ENCODE measurements at places on chromosomes 12 and 14. TPM values are rescaled to one million over a fixed set of nuclear protein-coding genes. Genes with fewer than 3 reads are reported as not detected.

- DNase-seq: no peak
- H3K4me1 ChIP-seq: no peaks in the 10 kb centered on the region
- H3K36me3 ChIP-seq: no peaks in the 10 kb centered on the region
- H3K27ac ChIP-seq: no peak overlapping the region
These were observed 381.6 kb downstream of the TMEM121 start for GRCh38 chr14:105908006-105908405.

- H3K27ac ChIP-seq: peak overlapping the region; percentile 73
- no peaks in the 10 kb centered on the region for H3K27me3 ChIP-seq
- DNase-seq: no peak
- no peak overlapping the region for H3K4me3 ChIP-seq
These were observed 7.1 kb upstream of the IFNG-AS1 start for GRCh38 chr12:67982164-67982563.

GRCh38 chr12:54394986-54395385 lies 10.5 kb upstream of the ZNF385A start:
- no peaks in the 10 kb centered on the region for H3K4me1 ChIP-seq
- H3K27ac ChIP-seq: no peak overlapping the region
- H3K4me3 ChIP-seq: no peak overlapping the region
- no peak for DNase-seq

GRCh38 chr14:105165134-105165704 lies 3.4 kb downstream of the JAG2 start:
- no peak overlapping the region for H3K27ac ChIP-seq
- no peaks in the 10 kb centered on the region for H3K36me3 ChIP-seq
- H3K27me3 ChIP-seq: no peaks in the 10 kb centered on the region
- no peak overlapping the region for H3K4me3 ChIP-seq
- peaks cover 28% of the 10 kb centered on the region for H3K4me1 ChIP-seq

- H3K4me3 ChIP-seq: no peak overlapping the region
- no peaks in the 10 kb centered on the region for H3K36me3 ChIP-seq
- peaks cover 95% of the 10 kb centered on the region for H3K27me3 ChIP-seq
- H3K4me1 ChIP-seq: no peaks in the 10 kb centered on the region
These were observed 10.2 kb downstream of the TBX5 start for GRCh38 chr12:114395755-114396152.

- H3K27me3 ChIP-seq: peaks cover 84% of the 10 kb centered on the region
- H3K4me1 ChIP-seq: no peaks in the 10 kb centered on the region
These were observed 5.0 kb upstream of the CCND2 start for GRCh38 chr12:4268329-4269181.

DNA sequence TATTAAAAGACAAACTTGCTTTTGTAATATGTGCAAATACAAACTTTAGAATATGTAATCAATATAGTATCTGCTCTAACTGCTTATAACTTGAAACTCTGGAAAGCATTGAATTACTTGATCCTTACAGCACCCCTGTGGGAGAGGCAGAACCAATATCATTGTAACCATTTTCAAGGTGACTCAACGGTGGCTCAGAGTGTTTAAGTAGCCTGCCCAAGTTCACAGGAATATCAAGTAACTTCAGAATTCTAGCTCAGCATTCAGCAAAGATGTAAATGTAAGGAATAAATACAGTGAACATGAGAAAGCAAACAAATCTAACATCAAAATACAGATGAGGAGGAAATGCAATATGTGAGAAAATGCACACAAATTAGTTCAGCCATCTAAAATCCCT lies 264.6 kb downstream of the NELL2 start:
- no peak overlapping the region for H3K27ac ChIP-seq
- no peaks in the 10 kb centered on the region for H3K27me3 ChIP-seq

DNA sequence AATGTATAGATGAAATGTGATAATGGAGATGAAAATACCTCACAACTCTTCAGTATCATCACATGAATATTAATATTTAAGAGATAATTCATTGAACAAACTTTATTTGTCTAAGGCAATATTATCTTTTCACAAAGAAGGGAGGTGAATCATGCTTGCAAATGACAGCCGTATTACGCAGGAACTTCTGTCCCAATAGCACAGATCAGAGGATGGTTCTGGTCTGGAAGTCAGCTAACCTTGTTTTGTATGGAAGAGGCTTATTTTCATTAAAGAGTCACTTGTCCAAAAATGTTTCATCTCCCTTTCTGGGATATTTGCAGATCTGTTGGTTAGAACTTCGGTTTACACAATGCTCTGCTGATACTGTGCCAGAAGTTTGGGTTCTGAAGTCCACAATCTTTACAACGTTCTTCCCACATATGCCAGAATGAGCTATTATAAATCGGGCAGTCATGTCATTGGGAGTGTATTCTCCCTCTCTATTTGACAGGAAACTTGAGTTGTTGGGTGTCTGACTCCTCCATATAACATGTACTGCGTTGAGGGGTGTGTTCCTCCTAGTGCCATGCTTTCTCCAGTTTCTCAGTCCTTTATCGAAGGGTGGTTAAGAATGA lies 29.8 kb downstream of the YY1 start:
- no peak for DNase-seq
- H3K27ac ChIP-seq: no peak overlapping the region
- H3K36me3 ChIP-seq: no peaks in the 10 kb centered on the region

DNA sequence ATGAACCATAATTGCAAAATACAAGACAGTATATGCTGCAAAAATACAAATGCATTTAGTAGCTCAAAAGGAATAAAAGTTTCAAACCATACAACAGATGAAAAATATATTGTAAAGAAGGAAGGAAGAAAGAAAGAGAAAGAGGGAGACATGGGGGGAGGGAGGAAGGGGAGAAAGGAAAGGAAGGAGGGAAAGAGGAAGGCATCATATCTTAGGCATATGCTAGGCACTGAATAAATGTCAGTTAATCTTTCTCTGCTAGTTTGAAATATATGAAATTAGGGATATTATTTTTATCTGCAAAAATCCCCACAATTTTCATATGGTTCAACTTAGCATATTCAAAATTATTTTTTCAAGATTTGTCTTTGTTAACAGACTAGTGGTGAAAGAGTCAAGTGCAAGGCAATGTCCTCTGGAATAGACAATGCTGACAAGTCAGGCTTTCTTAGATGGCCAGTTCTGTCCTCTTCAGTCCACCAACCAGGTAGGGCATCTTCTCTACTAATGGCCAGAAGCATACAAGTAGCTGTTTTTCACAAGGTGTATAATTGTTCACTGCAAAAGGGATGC lies 506.4 kb downstream of the PRKD1 start:
- H3K27me3 ChIP-seq: no peaks in the 10 kb centered on the region
- H3K27ac ChIP-seq: no peak overlapping the region
- no peaks in the 10 kb centered on the region for H3K4me1 ChIP-seq
- H3K4me3 ChIP-seq: no peak overlapping the region

DNA sequence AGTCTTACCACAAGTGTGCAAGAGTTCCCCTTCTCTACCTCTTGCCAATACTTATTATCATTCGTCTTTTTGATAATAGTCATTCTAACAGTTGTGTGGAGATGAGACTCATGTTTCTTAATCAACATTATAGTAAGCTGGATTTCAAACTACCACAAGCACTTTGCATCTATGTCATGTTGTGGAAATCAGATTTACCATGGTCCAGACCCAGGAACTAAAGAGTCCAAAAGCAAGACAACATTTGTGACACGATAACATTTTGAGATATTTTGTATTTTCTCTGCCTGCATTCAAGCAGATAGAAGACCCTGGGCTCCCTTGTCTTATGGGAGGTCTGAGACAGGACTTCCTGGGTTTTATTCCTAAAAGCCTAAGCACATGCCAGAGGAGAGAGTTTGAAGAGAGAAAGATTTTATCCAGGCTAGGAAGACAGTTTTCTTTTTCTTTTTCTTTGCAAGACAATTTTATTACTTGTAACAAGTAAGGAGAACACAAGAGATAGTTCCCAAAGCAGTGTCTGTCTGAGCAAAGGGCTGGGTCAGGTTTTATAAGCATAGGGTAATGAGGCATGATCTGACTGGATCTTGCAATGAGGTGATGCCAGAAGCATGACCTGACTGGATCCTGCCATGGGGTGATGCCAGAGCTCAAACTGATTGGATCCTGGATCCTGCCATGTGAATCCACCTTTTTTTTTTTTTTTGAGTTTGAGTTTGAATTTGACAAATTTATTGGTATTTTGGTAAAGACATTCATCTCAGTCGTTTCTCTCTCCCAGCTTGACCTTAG lies 180.5 kb upstream of the HMGA2 start:
- 0 out of 2 replicates have a peak overlapping the region, but pooled peaks have one; percentile 28 for H3K27ac ChIP-seq
- no peaks in the 10 kb centered on the region for H3K27me3 ChIP-seq
- no peaks in the 10 kb centered on the region for H3K36me3 ChIP-seq
- H3K4me1 ChIP-seq: peaks cover 31% of the 10 kb centered on the region
- H3K4me3 ChIP-seq: no peak overlapping the region
- DNase-seq: peak; percentile 43

DNA sequence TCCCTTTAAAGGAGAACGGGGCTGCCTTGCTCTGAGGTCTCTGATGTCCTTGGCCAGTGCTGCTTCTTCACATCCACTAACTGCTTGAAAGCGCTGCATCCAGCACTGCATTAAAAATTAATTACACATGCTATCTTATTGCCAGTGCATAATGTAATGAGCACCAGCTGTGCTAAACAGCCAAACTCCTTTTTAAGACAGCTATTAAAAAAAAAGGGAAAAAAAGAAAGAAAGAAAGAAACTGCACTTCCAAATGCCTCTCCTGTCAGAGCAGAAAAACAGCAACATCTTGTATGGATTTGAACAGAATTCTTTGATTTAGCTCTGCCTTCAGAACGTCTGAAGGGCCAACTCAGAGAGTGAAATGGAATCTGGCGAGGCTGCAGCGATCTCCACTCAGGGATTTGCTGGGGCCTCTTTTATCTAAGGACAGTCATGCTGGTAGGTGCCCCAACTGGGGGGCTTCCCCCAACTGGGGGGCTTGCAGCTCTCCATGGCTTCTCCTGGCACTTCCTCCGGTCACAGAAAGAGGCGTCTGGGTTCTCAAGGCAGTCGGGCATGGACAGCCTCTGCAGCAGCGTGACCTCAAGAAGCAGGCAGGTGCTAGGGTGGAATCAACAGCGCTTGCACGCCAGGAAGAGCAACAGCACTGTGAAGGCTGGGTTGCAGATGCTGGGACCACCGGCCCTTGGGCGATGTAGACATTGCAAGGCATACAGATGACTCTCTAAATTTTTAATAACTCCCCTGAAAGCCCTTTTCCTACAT lies 46.4 kb downstream of the BCL11B start:
- peaks cover 59% of the 10 kb centered on the region for H3K27me3 ChIP-seq
- no peak overlapping the region for H3K4me3 ChIP-seq
- no peaks in the 10 kb centered on the region for H3K36me3 ChIP-seq
- H3K4me1 ChIP-seq: no peaks in the 10 kb centered on the region
- H3K27ac ChIP-seq: no peak overlapping the region

DNA sequence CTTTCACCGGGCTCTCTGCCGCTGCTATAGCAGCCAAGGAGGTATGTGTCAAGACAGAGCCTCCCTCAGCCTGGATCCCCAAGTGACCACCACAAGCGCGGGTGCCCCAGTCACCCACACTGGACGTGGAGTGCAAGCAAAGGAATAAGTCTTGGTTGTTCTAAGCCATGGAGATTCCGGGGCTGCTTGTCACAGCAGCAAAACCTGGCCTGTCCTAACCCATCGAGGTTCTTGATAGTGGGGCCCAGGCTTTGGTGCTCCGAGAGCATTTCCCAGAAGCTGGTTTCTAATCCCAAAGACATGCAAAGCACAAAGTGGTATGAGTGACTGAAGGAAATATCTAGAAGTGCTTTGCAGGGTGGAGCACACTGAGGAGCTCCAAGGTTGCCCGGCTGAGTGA lies 51.3 kb downstream of the SCARB1 start:
- no peaks in the 10 kb centered on the region for H3K4me1 ChIP-seq
- no peaks in the 10 kb centered on the region for H3K27me3 ChIP-seq
- no peaks in the 10 kb centered on the region for H3K36me3 ChIP-seq
- H3K4me3 ChIP-seq: no peak overlapping the region

GRCh38 chr12:53744751-53745150 lies 7.0 kb downstream of the CISTR start:
- no peak overlapping the region for H3K27ac ChIP-seq
- no peaks in the 10 kb centered on the region for H3K36me3 ChIP-seq
- H3K4me3 ChIP-seq: no peak overlapping the region
- H3K27me3 ChIP-seq: peaks cover 10% of the 10 kb centered on the region
- no peak for DNase-seq
- H3K4me1 ChIP-seq: no peaks in the 10 kb centered on the region

GRCh38 chr12:69047990-69048389 lies 115.0 kb upstream of the CPM start:
- no peaks in the 10 kb centered on the region for H3K36me3 ChIP-seq
- no peaks in the 10 kb centered on the region for H3K27me3 ChIP-seq
- H3K4me3 ChIP-seq: no peak overlapping the region
- H3K4me1 ChIP-seq: peaks cover 14% of the 10 kb centered on the region

- H3K27me3 ChIP-seq: 0 out of 2 replicates have a peak, but pooled peaks cover under 1% of the 10 kb centered on the region
- no peaks in the 10 kb centered on the region for H3K36me3 ChIP-seq
- no peak for DNase-seq
- no peaks in the 10 kb centered on the region for H3K4me1 ChIP-seq
- no peak overlapping the region for H3K27ac ChIP-seq
These were observed 13.3 kb upstream of the RGS6 start for GRCh38 chr14:71918955-71919354.

DNA sequence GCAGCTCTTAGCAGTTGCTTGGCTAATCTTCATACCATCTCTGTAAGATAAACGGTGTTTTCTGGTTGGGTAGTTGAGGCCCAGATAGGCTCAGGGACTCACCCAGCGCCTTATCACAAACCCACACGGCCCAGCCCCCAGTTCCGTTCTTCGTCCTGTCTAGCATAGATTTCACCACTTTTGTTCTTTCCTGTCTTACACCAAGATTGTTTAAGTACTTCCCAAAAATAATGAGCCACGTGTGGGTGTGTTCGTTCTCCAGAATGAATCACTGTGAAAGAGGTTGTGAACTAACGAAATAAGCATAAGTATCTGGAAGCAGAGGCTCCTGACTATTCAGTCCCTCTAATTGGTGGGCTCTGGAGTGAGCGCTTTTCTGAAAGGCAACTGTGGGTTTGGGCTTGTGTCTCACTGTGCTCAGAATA lies 21.4 kb downstream of the ACVR1B start:
- no peaks in the 10 kb centered on the region for H3K27me3 ChIP-seq
- no peak overlapping the region for H3K27ac ChIP-seq
- no peak for DNase-seq
- 0 out of 2 replicates have a peak, but pooled peaks cover 3% of the 10 kb centered on the region for H3K4me1 ChIP-seq
- H3K36me3 ChIP-seq: no peaks in the 10 kb centered on the region

- peaks cover 20% of the 10 kb centered on the region for H3K4me1 ChIP-seq
- DNase-seq: no peak
- no peak overlapping the region for H3K4me3 ChIP-seq
- no peaks in the 10 kb centered on the region for H3K27me3 ChIP-seq
These were observed 139.0 kb upstream of the LRIG3 start for GRCh38 chr12:59059088-59059935.

GRCh38 chr12:61538951-61539350 lies 721.3 kb upstream of the USP15 start:
- H3K4me3 ChIP-seq: no peak overlapping the region
- H3K36me3 ChIP-seq: no peaks in the 10 kb centered on the region
- DNase-seq: no peak
- H3K4me1 ChIP-seq: no peaks in the 10 kb centered on the region
- H3K27me3 ChIP-seq: no peaks in the 10 kb centered on the region

Gene SERPINA3
- not detected for total RNA-seq

Gene ST8SIA1
- total RNA-seq: 3.1 TPM

Gene ERO1A
- total RNA-seq: 83.6 TPM

Gene STX2
- 9.7 TPM for total RNA-seq

Gene PLD4
- not detected for total RNA-seq

Gene TMEM30B
- total RNA-seq: 19.6 TPM

Gene ARHGEF40
- total RNA-seq: 13.0 TPM

Gene KRT75
- not detected for total RNA-seq

Gene TEX52
- not detected for total RNA-seq

Data from PC-9 (cell line).